ENCODE measurements at places on chromosomes 1 and 21.

DNA sequence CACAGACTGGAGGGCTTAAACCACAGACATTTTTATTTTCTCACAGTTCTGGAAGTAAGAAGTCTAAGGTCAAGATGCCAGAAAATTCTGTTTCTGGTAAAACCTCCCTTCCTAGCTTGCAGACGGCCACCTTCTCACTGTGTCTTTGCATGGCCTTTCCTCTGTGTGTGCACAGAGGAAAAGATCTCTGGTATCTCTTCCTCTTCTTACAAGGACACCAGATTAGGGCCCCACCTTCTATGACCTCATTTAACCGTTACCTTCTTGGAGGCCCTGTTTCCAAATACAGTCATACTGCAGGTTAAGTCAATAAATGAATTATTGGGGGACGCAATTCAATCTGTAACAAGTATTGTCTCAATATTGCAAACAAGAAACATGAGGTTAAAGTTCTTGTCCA is 63.0 kb upstream of the PRDX6 start:
- no peak for DNase-seq

DNA sequence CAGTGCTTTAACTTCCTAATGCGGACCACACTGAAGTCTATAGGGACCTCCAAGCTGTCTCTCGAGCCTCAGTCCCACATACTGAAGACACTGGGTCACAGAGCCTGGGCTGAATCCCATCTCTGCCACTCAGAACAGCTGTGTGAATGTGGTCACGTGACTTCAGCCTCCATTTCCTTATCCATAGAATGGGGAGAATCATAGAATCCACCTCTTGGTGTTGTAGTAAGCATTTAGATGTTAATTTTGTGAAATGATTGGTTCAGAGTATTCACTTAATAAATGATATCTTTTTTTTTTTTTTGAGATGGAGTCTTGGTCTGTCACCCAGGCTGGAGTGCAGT is 41.2 kb upstream of the LYST start:
- no peak for DNase-seq

DNA sequence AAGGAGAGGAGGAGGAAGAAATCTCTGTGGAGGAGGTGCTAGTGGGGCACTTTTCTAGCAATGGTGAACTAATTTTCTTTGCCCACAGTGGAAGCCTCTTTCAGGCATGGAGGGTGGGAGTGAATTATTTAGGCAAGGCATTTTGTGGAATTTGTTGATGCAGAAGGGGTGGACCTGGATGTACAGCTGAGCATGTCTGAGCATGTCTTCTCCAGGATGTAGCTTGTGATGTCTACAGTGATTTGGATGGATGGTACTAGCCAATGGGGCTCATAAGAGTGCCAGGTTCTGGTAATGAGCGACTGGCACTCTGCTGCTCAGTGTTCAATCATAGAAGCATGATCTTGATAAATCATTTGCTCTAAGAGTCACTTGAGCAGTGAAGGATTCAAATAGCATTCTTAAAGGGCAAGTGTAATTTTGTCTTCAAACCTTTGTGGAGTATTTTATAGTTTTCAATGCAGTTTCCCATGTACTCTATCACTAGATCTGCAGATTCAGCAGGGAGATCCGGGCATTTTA is 153.9 kb upstream of the LMO4 start:
- DNase-seq, result no peak

GRCh38 chr1:91523482-91523881 is 22.8 kb downstream of the CDC7 start:
- no peak for DNase-seq

DNA sequence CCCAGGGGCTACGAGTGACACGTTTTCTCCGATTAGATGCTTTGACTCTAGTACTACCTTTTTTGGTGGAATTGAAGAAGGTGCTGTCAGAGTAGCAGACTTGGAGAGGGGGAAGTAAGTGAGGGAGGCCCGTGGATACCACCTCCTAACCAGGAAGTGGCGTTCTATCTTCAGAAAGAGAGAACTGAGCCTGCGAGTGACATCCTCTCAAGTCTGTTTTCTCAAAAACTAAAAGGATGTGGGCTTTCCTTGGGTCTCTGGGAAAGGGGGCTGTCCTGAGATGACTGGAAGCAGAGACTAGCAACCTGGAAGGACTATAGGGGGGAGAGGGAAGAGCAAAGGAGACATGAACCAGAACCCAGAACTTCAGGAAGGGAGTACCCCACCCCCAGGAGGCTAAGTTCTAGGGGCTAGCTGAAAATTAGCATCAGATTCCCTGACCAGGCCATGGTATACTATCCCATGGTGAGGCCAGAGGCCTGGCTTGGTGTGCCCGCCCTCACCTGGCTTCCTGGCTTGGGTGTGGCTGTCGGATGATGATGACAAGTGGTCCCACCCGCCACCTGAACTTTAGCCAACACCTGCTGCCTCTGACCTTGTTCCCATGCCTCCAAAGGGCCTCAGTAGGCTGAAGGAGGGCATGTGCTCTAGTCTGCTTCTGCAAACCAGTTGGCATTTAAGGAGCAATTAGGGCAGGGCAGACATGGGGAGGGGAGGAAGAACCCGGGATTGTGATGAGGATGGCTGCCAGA is 49.1 kb downstream of the ATP2B4 start:
- no peak for DNase-seq

GRCh38 chr1:223747838-223748335 is 35.5 kb downstream of the CAPN2 start:
- no peak for DNase-seq

DNA sequence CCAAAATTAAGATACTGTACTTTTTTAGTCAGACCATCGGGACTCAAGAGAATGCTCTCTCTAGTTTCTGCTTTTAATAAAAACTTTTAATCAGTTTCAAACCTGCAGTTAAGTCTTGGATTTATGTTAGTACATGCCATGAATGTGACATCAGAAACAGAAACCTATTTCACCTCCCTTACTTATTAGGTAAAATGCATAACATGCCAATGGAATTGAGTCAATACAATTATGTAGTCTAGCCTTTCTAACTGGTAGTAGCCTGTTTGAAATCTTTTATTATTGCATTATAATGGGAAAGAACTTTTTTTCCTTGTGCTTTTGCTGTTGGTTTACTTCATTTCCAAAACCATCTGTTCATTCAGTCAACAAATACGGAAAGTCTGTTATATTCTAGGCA is 4.8 kb downstream of the PHACTR4 start:
- no peak for DNase-seq

Data from HuH-7.5 (cell line).